Stimulated activated CD4-positive, alpha-beta T cell treated with anti-CD3 and anti-CD28 coated beads, Interleukin-1b, Interleukin-23, amount 100 ng/mL, for 1 hour (primary cell): ENCODE measurements at places on chromosomes 1 and 21.
A peak's percentile ranks its signal among the peaks of the same experiment; 100 is the strongest.

DNA sequence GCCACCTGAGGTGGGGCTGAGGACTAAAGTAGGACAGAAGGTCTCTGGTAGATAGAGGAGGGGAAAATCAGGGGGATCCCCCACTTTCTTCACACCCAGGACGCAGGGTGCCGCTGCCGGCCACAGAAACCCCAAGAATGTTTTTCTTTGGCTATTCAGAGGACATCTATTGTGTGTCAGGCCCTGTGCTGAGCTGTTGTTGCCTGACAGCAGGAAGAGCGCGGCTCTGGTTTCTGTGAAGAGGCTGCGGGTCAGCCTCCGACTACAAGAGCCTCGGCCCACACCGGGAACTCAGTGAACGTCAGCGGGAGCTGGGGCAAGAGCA, 407 bp upstream of the PIGV start:
- peak; percentile 22 for DNase-seq

DNA sequence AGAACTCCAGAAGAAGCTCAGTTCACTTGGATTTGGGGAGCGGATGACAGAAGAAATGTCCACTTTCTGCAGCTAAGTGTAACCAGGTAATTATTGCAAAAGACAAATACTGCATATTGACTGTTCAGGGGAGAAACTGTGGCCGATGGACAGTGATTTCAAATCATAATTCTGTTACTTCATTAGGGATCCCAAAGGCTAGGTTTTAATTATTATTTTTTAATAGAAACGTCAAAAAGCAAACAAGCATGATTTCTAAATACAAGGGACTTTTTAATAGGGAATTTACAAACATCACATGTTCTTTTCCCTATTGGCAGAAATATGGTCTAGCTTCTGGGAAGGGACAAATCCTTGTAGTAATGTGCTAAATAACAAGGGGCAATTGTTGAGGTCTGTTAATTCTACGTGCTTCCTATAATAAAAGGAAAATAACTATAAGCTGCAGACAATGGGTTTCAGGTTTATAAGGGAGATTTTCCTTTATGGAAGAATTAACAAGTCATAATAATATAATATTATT, 15.5 kb downstream of the DIPK1A start:
- DNase-seq, result no peak

DNA sequence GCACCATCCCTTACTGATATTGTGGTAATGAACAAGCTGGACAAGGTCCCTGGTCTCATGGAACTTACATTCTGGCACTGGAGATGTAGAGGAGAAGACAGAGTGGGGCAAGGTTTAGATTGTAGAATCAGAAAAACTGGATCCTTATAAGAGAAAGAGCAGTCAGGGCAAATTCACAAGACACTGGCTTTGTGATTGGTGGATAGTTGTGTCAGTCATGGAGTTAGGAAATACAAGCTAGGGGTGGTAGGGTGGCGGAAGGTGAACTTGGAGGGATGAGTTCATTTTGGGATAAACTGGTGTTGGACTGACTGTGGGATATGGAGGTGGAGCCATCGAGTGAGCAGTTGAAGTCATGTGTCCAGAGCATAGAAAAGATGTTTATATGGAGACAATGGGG, 3.7 kb upstream of the TLR5 start:
- no peak for DNase-seq

GRCh38 chr1:184387476-184388318, 868 bp downstream of the C1orf21 start:
- DNase-seq, result no peak

DNA sequence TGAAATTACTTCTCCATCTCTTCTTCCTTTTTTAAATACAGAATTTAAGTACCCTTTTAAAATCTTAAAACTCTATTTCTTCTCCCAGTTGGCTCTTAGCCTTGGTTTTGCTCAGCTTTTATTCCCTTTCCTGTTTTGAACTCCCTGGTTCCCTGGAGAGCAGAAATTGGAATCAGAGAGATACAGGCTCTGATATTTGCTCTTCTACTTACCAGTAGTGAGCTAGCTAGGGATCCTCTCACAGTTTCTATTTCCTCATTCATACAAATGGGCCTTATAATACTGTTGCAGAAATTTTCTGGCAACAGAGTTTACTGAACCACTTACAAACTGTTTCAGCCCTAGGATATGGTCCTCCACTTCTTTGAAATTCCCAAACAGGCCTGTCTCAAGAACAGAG, 606.3 kb downstream of the NUF2 start:
- no peak for DNase-seq

- DNase-seq, result no peak
Measured at GRCh38 chr1:64043288-64043687, 160.1 kb upstream of the UBE2U start.

DNA sequence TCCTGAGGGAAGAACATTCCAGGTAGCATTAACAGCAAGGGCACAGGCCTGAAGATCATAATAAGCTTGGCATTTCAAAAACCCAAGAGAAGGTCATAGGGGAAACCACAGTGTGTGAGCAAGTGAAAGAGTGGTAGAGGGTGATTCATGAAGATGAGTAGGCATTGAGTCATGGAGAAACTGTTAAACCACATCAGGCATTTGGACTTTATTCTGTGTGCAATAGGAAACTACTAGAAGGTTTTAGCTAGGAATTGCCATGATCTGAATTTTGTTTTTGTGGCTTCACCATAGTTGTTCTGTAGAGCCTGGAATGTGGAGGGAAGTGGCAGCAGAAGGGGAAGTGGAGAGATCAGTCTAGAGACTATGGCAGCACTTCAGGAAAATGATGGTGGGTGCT, 359.0 kb upstream of the PTBP2 start:
- no peak for DNase-seq

DNA sequence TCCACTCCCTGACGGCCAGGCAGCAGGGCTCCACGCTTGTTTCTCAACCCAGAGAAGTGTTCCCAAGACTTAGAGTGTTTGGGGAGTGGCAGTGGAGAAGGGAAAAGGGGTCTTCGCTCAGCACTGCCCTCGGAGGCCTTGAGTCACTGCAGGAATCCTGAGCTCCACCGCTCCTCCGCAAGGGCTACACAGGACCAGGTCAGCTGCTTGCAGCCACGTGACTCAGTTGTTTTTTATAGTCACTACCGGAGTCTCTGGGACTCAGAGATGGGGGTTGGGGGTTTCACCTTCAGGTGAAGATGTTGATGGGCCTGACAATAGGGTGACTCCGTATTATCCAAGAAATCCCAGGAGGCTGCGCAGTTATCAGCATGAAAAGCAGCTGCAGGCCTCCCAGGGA, 76.2 kb upstream of the TMEM51 start:
- no peak for DNase-seq

GRCh38 chr1:200546577-200546976, 74.0 kb downstream of the KIF14 start:
- no peak for DNase-seq

GRCh38 chr1:213332491-213332890, 281.4 kb downstream of the RPS6KC1 start:
- no peak for DNase-seq

DNA sequence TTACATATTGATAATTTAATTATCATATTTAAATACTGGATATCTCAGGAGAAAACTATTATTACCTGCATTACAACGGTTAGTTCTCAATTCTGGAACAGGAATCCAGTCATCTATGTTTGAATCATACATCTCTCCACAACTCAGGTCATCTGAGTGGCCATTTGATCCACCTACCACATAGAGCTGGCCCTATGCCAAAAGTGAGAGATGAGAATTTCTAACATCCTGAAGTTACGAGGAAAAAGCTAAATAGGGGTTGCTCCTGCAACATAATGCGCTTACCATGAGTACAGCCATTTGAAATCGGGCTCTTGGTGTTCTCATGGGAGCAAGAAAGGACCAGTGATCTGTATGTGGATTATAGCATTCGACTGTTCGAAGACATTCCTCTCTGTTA, 16.9 kb downstream of the IVNS1ABP start:
- DNase-seq, result no peak

DNA sequence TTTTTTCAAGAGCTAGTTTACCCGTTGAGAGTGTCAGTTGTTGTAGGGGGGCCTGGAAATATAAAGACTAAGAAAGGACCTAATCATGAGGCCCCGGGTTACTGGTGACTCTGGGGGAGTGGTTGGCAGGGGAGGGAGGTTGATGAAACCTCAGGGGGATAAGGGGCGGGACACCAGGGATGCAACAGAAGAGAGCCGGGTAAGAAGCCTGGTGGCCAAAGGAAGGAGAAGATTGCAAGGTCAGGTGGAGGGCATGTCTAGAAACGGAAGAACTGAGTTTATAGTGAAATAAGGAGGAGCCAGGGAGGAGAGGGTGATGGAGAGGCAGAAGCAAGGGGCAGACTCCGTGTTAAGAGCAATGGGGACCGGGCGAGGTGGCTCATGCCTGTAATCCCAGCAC, 12.5 kb upstream of the SPOCD1 start:
- DNase-seq, result no peak

DNA sequence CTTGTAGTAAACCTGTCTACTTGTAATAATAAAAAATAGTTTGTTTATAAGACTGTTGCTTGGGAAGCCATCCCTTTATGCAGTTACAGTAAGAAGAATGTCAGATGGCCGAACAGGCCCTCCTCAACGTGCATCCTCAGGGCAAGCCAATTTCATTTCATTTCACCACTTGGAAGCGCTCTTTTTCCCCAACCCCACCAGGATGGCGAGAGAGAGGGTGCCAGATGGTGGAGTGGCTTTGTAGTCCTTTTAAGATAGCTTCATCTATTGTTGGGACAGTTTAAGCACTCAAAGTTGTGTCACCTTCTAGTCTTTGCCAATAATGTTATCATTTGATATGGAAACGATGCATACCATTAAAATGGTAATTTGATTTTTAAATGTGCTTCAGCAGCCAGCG, 356.3 kb upstream of the CAMK1G start:
- no peak for DNase-seq

GRCh38 chr1:29513357-29513756, 277.0 kb downstream of the PTPRU start:
- no peak for DNase-seq

GRCh38 chr1:40059960-40060750, 19.6 kb downstream of the CAP1 start:
- DNase-seq, result no peak

- no peak for DNase-seq
Measured at GRCh38 chr1:112317611-112318062, 78.4 kb upstream of the CTTNBP2NL start.

DNA sequence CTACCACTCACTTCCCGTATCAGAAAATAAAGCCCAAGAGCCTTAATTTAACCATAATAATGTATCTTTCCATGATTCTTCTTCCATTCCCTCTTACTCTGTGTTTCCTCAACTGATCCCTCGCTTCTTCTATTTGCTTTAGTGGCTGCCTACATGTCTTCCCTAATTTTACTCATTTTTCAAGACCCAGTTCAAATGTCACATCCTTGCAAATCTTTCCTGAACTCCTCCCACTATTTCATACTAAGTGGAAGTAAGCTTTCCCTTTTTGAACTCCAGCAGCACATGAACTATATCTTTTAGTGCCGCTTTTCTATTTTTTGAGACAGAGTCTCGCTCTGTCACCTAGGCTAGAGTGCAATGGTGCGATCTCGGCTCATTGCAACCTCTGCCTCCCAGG, 3.8 kb upstream of the NFYC start:
- DNase-seq, result no peak

- DNase-seq, result no peak
Measured at GRCh38 chr1:53621144-53621543, 117.8 kb downstream of the GLIS1 start.

- DNase-seq, result no peak
Measured at GRCh38 chr1:85581802-85582686, 1.5 kb downstream of the CCN1 start.

DNA sequence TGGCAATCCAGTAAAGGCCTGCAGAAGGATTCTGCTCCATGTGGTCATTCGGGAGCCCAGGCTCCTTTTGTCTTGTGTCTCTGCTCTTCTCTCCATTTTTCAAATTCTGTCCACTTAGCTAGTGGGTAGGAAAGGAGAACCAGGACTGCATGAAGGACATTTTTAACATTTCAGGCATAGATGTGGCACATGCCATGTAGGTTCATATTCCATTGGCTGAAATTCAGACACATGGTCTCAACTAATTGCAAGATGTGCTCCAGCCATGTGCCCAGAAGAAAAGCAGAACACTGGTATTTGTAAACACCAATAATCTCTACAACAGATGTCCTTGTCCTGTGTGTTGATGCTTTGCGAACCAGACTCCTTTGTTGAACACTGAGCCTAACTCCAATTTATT, 85.2 kb upstream of the WLS start:
- DNase-seq, result no peak

DNA sequence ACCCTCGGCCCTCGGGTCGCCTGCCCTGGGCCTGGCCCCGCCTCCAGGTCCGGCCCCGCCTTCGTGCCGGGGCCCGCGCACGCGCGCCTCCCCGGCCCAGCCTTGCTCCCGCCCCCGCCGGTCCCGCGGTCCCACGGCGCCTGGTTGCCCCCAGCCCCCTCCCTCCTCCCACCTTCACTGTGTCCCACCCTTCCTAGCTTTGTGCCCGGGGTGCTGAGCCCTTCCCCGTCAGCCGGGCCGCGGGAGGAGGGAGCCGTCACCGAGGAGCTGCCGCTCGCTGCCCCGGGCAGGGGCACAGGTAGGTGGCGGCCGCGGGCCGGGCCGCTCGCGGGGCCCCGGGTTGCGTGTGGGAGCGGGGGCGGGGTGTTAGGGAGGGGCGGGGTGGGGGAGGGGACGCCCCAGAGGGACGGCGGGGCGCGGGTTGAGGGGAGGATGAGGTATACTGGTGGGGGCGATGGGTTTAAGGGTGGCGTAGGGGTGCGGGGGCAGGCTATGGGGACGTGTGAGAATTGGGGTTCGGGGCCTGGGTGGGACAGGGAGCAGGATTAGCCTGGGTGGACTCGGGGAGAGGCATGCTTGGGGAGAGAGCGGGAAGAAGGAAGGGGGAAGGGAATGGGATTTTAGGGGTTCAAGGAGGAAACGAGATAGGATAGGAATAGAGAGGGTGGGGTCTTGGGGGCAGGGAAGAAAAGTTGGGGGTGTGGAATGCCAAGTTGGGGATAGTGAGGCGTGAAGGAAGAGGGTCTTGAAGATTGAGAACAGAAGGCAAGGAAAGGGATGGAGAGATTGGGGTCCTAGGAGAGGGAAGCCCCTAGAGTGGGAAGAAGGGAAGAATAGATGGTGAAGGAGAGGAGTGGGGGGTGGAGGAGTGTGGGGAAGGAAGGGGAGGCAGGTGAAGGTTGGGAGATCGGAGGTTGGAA, at the start of gene LRRC42:
Gene LRRC42 (plus strand): TSS at position 99 of the 920 bp plus-strand sequence. CDS start 5,650 bp downstream, outside the sequence.
- no peak for DNase-seq

DNA sequence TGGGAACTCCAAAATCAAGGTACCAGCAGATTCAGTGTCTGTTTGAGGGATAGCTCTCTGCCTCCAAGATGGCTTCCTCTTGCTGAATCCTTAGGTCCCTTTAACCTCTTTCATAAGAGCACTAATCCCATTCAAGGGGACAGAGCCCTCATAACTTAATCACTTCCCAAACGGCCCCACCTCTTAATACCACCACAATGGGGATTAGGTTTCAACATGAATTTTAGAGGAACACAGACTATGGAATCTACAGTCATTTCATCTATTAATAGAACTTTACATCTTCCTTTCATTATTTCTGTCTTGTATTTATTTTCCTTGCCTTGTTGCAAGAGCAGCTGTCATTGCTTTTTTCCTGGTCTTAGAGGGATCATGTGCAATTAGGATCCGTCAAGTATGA, 30.3 kb downstream of the HOOK1 start:
- DNase-seq, result no peak
